ENCODE measurements at places on chromosomes 5 and 9. TPM values are rescaled to one million over a fixed set of nuclear protein-coding genes. Genes with fewer than 3 reads are reported as not detected.

The CCDC171 gene
- 5.1 TPM for total RNA-seq

The MGAT1 gene
- total RNA-seq, result 66.9 TPM

The GTF2H2C gene
- 64.1 TPM for total RNA-seq

The ENG gene
- 0.91 TPM for total RNA-seq

The PCDH12 gene
- total RNA-seq, result not detected

The ADRB2 gene
- 0.22 TPM for total RNA-seq

The NR5A1 gene
- total RNA-seq, result 0.49 TPM

The SLC6A18 gene
- total RNA-seq, result not detected

- DNase-seq, result no peak
Observed at GRCh38 chr5:139315056-139315615, 21.6 kb downstream of the MATR3 start.

- DNase-seq, result no peak
Observed at GRCh38 chr5:150017226-150018005, 16.9 kb downstream of the HMGXB3 start.

- DNase-seq, result no peak
Observed at GRCh38 chr9:121239071-121239470, 28.9 kb upstream of the GSN start.

GRCh38 chr5:143614831-143615230 lies 197.1 kb upstream of the HMHB1 start:
- no peak for DNase-seq

- no peak for DNase-seq
Observed at GRCh38 chr5:96439477-96440184, 6.6 kb upstream of the PCSK1 start.

DNA sequence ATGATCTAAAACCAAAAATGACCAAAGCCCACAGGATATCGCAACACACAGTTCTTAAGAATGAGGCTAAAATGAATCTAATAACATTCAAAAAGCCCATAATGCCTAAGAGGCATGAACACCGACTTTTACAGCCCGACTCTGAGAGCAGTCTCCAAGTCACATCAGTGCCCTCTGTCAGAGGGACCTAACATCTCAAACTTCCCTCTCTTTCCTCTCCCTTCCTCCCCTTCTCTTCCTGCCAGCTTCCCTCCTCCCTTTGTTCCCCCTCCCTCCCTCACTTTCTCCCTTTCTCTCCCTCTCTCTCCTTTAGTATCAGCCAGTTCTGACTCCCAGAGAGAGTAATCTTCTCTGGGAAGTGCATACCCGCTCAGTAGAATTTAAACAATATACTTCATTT lies 154.4 kb downstream of the GLIS3 start:
- DNase-seq, result no peak

GRCh38 chr9:34995670-34996060 lies 6.1 kb downstream of the DNAJB5 start:
- no peak for DNase-seq

DNA sequence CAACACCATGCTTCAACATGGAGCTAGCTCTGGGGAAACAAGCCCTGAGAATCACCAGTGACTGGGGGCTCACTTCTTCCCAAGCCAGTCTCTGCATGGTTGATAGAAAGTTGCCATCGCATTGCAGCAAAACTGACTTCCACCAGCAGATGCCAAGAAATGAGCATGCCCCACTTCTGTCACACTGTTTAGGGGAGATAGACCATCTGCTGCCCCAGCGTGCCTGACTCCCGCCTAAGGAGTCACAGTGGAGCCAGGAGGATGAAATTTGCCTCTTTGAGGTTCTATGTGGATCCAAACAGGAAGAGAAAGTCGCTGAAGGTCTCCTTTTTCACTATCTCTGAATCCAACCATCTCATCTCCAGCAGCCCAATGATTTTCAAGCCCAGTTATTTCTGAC lies 116.7 kb upstream of the SLIT3 start:
- DNase-seq, result no peak

GRCh38 chr9:128636024-128636390 lies 20.6 kb downstream of the DYNC2I2 start:
- no peak for DNase-seq

DNA sequence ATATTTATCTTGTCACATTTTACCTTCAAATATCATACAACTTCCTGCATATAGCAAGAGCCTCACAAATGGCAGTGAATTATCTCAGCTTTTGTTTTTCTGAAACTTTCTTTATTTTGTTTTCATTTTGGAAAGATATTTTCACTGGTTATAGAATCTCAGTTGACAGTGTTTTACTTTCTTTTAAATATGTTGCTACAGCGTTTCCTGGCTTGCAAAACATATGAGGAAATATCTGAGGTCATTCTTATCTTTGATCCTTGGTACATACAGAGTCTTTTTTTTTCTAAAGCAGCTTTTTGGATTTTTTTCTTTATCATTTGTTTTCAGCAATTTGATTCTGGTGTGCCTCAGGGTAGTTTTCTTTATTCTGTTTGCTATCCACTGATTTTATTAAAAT lies 77.6 kb upstream of the CEP78 start:
- no peak for DNase-seq

DNA sequence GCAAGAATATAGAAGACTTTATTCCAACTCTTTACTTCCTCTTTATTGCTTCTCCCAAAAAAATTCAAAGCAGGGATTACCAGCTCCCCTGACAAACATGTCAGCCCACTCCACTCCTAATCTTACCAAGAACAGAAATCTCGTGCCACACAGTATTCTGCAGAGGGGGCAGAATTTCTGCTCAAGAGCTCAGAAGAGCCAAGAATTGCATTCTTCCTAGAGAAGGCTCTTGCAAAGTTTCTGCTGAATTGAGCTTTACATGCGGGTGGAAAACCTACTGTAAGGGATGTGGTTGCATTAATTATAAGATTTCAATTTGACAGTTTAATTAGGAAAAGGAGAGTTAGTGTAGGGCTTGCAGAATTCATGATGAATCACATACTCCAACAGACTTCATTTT lies 428.5 kb downstream of the CETN3 start:
- DNase-seq, result no peak

DNA sequence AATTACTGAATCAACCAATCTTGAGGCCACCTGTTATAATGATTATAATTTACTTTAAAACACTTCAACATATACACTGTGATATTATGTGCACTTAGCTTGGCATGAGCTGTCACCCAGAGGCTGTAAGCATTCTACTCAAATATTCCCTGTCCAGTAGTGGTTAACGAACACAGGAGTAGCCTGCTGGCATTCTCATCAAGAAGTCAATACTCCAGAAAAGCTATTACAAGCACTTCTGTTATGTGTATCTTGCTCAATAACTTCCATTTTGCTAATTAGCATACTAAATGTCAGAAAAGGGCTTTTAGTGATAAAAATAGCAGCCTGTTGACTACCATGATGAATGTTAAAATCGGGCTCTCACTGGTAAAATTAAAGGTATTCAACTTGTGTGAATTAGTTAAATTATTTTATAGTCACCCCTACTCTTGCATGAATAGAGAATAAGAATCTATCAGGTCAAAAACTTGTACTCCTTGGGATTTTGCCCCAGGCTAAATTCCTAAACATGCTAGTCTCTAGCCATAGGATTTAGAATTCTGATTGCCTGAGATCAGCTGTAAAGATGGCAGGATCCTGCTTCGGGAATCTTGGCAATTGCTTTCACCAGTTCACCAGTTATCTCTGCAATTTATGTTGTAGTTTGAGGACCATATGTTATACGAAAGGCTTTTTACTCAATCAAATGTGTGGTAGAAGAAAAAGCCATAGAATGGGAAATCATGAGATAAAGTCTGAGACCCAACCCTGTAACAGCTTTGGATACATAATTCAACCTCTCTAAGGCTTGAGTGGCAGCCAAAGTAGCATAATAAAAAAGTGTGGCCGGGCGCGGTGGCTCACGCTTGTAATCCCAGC lies 43.4 kb upstream of the PAM start:
- no peak for DNase-seq

DNA sequence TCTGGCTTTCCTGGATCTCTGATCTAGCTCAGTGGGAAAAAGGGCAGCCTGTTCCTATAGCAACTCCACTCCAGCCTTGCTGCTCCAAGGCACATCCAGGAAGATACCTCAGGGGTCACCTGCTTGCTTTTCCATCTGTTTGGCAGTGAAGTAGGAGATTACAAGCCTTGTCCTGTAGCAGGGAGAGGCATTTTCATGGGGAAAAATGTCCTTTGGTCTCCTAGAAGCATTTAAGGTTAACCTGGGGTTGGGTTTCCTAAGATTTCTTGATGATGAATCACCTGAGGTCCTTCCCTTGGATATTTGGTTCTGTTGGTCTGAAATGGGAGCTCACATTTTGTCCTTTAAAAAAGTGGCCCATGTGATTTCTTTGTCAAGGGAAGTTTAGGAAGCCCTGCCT lies 1.5 kb upstream of the TMEM174 start:
- DNase-seq, result no peak

GRCh38 chr5:177384134-177384533 lies at the start of gene SLC34A1:
SLC34A1 (plus strand) TSS chr5:177384434; CDS start chr5:177385742, 1,308 bp downstream.
- DNase-seq, result no peak

GRCh38 chr9:110579034-110579861 lies at the start of gene SVEP1:
SVEP1 (minus strand) TSS chr9:110579741; CDS start chr9:110579543, 198 bp downstream.
- peak; percentile 19 for DNase-seq
